Right renal pelvis (tissue), 4 donors: ENCODE measurements at places on chromosomes 13 and 19. TPM values are rescaled to one million over a fixed set of nuclear protein-coding genes. Genes with fewer than 3 reads are reported as not detected.

The LYL1 gene
- polyA plus RNA-seq: 7.4 TPM

The FGF21 gene
- not detected for polyA plus RNA-seq

The MUC16 gene
- polyA plus RNA-seq: 0.06 TPM

DNA sequence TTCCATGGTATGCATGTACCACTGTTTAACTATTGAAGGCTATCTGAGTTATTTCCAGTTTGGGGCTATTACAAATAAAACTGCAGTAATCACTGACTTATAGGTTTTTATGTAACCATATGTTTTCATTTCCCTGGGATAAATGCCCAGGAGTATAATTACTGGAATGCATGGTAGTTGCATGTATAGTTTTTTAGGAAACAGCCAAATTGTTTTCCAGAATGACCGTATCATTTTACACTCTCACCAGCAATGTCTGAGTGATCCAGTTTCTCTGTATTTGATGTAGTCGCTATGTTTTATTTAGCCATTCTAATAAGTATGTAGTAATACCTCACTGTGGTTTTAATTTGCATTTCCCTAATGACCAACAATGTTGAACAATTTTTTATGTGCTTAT is 42.0 kb downstream of the CYSLTR2 start:
- no peak for DNase-seq

DNA sequence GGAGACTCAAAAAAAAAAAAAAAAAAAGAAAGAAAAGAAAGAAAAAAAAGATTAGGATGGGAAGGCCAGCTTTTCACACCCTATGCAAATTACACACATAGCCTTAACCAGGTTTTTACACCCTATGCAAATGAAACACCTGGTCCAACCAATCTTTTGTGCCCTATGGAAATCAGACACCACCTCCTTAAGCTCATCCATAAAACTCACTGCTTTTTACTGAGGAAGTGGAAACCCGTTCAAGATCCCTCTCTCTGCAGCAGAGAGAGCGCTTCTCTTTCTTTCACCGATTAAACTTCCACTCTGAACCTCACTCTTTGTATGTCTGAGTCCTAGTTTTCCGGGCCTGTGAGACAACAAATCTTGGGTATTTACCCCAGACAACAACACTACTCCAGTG is 25.3 kb upstream of the HOMER3 start:
- no peak for DNase-seq

DNA sequence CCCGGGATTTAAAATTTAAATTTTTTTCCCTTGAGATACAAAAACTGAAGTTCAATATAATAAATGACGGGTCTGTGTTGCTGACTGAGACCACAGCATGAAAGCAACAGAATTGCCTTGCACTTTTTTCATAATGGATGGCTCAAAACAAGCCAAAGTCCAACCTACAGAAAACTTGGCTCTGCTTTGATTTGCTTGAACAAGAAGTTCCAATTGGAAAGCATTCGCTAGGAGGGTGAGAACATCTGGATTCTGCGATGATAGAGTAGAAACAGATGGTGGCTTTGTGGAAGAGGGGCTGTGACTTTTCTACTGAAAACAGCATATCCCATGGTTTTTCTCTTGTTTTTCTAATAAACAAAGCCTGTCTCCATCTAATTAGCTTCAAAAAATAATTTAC is 46.4 kb downstream of the THSD1 start:
- peak; percentile 54 for DNase-seq

DNA sequence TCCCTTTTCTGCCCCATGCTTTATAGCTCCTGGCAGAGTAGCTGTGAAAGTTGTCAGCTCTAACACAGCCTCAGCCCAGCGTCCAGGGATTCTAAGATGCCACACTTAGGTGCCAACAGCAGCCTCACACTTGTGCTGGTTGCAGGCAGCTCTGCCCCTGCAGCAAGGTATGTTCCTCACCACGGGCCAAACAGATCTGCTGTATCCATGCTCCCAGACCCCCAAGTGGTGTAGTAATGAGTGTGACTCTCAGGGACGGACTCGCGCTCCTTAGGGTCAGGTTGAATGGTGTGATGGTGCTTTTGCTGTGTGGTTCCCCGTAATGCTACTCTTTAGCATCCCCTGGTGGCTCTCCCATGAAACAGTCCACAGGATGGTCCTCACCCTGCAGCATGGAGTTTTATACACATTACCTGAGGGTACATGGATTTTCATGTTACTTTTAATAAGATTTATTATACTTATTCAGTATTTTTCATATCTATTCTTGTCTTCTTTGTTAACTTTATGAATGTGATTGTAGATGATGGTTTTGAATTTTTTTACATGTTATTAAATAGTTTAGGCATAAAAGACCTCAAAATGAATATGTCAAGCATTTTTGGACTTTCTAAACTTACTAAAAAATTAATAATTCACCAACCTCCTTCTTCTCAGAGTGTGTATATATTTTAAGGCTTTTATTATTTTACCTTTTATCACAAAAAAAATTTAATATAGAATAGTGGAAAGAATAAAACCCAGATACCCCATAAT is 232.5 kb downstream of the SLC7A1 start:
- DNase-seq: peak; percentile 55

GRCh38 chr19:18660051-18660910 is 23.2 kb upstream of the CRTC1 start:
- DNase-seq: no peak

- DNase-seq: no peak
These were observed 32.8 kb downstream of the TINCR start for GRCh38 chr19:5534787-5535586.

- peak; percentile 89 for DNase-seq
These were observed 9.1 kb upstream of the PNMA8A start for GRCh38 chr19:46480415-46480814.

DNA sequence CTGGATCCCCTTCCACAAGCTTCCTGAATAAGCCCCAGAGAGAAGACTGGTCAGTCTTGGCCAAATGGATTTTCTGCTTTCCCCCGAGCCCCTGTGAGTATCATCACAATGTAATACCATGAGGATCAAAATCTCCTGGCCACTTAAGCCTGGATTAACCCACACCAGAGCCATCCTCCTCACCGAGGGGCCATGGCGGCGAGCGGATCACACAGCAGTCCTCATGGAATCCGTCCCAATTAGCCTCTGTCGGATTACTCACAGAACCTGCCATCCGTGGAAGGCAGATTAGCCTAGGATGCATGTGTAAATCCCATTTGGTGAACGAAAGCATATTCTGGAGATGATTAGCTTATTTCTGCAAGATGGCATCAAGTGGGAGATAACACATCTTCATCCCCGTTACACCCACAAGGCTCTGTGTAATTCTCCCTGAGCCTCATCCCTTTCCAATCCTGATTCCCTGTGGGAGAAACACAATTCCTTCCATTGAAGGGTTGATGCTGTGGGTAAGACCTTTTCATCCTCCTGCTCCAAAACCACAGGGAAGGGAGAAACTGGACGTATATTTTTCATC is 42.5 kb downstream of the GNG7 start:
- no peak for DNase-seq

DNA sequence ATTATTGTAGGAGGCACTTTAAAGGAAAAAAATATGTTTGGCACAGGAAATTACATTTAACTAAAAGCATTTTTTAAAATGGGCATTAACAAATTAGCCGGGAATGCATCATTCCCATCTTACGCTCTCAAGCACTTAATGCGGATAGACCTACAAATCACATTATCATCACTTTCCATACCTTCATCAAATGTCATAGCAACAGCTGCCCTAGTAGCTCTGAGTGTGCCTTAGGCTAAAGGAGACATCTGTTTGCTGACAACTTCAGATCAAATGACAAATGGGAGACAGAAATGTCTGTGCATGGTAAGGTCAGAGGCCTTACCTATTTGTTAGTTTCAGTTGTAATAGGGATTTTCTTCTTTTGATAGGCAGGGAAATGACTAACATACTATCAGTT is 773.2 kb upstream of the SLC10A2 start:
- no peak for DNase-seq
